ENCODE measurements at places on chromosomes 1 and 21.

GRCh38 chr1:20100632-20101355, 18.5 kb downstream of the PLA2G2D start:
- no peak for DNase-seq

DNA sequence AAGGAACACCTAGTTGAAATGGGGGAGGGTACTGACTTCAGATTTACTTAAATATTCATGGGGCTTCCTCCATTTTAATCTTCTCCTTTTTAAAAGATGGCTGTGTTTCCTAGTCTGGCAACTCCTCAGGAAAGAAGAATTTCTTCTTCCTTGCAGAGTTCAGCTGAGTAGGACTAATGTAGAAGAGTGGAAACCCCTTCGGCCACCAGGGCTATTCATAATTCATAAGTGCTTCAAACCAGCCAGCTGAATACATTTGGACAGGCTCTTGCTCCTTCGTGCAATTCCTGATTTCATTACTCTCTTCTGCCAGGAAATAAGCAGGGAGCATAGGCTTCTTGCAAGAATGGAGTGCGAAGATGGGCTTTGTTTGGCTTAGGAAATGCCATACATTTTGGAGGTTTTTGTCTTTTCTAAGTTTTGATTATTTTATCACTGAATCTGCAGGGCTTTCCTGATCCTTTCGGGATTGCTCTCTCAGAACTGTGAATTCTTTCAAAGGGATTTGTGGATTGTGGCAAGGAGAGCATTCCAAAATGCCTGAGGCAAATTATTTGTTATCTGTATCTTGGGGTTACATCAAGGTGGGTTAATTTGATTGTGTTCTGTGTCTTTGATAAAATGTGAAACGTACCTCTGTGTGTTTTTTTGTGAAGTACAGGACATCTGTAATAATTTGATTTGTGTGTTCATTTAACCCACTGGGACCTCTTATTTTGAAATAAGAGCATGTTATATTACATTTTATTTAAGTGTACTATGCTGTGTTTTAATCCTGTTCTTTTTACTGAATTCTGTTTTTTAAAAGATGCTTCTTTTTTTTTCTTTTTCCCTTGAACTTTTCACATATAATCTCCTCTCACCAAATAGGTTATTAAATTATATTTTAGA, 179.4 kb upstream of the SGIP1 start:
- DNase-seq: no peak

GRCh38 chr1:113835686-113836290, 23.5 kb upstream of the RSBN1 start:
- no peak for DNase-seq

- DNase-seq: no peak
Observed at GRCh38 chr21:36959020-36959835, 7.2 kb downstream of the HLCS start.

- no peak for DNase-seq
Observed at GRCh38 chr1:166164995-166165660, 1.7 kb downstream of the FAM78B start.

GRCh38 chr1:40983286-40983685, 3.8 kb downstream of the CTPS1 start:
- no peak for DNase-seq

- no peak for DNase-seq
Observed at GRCh38 chr1:178096421-178096820, 2.5 kb downstream of the RASAL2 start.

DNA sequence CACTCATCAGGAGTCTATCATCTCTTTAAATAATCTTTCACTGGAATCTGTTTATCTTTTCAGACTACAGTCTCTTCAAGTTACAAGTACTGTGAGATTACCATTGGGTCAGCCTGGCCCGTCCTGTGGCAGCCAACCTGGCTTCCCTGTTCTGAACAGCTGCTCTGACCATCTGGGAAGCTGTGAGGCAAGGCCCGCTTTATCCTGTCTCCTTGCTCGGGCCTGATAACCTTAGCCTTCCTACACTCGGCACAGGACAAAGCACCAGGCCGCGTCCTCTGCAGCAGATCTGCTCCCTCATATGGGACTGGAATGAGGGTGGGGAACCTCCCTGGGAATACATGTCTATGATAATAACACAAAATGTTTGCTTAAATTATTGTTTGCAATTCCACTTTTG, 113.3 kb downstream of the PTPN14 start:
- DNase-seq: no peak

DNA sequence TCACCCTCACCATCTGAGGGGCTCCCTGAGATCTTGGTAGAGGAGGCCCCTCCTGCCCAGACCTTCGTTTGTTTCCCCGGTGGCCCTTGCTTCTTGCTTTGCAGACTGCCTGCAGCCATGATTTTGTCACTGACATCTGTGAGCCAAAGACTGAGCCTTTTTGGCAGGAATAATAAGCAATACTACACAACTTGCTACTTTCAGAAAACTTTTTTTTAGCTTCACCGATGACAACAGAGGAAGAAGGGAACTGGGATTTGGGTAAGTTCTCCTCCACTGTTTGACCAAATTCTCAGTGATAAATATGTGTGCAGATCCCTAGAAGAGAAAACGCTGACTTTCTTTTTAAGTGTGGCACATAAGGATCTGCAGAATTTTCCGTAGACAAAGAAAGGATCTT, 11.7 kb upstream of the CD101 start:
- no peak for DNase-seq

- DNase-seq: no peak
Observed at GRCh38 chr1:214422137-214422671, 129.2 kb downstream of the PTPN14 start.

- no peak for DNase-seq
Observed at GRCh38 chr21:44589586-44590305, 2.6 kb downstream of the KRTAP10-6 start.

- DNase-seq: no peak
Observed at GRCh38 chr1:110040548-110040947, 6.1 kb downstream of the STRIP1 start.

DNA sequence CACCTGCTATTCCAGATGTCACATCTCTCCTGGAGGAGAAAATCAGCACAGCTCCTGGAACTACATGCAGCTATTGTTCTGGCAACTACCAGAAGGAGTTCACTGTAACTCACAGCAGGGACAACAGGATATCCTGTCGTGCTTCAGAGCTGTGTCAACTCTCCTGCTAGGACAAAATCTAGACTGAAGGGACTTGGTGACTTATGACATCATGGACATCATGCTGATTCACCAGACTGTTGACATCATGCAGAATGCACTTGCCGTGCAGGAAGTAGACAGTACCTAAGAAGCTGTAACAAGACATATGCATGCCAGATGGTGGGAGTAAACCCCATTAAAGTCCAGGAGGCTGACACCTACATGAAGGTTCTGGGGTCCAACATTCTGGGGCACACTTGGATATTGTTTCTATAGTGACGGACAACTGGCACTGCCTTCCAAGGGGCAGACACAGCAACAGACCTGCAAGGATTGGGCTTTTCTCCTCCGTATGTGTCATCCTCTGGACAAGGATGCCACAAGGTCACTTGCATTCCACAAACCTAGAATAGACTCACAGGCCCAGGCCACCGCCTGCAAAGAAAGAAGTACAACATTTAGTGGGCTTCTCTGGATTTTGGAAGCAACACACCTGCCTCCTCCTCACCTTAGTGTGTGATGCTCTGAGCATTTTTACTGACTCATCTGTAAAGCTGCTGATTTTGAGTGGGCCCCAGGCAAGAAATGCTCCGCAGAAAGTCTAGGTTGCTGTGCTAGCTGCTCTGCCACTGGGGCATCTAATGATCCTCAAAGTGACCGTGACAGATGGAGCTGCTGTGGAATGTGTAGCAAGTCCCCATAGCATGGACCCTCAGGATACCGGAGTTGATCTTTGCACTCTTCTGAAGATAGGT, 249.2 kb downstream of the MATN1 start:
- no peak for DNase-seq

- DNase-seq: no peak
Observed at GRCh38 chr1:1578371-1578940, 3.8 kb upstream of the SSU72 start.

DNA sequence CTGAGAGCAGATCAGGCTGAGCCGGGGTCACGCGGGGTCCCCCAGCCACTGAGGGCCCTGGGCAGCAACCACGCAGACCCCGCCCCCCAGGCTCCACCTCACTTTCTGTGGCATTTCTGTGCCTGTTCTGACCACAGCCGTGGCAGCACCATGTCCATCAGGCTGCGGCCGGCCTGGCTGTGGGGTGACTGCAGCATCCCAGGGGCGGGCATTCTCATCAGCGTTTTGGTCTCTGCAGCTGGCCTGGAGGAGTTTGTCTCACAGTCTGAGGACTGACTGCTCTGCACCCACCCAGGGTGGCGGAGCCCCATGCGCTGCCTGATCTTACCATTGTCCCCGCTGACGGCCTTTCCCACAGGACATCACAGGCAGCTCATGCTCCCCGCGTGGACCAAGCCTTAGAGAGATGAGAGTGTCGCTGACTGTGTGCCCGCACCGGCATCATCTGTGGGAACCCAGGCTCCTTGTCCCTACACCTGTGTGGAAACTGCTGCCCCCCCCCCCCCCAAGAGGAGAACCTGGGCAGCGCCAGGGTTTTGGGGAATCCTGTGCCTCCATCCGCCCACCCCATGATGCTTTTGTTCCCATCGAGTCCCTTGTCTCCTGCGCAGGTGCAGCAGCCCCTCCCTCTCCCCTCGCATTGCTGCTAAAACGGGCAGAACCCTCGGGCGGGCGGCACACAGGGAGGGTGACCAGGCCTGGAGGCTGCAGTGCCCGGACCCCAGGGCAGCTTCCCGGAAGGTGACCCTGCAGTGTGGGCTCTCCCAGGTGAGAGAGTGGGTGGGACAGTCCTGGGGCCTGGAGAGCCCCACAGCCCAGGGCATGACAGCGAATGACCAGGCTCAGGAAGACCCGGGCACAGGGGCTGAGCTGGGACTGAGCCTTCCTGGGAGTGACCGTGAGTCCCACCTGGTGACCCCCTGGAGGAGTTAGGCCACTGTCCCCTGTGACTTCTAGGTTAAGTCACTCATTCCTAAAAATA, 1.8 kb downstream of the KRTAP10-1 start:
- DNase-seq: no peak

DNA sequence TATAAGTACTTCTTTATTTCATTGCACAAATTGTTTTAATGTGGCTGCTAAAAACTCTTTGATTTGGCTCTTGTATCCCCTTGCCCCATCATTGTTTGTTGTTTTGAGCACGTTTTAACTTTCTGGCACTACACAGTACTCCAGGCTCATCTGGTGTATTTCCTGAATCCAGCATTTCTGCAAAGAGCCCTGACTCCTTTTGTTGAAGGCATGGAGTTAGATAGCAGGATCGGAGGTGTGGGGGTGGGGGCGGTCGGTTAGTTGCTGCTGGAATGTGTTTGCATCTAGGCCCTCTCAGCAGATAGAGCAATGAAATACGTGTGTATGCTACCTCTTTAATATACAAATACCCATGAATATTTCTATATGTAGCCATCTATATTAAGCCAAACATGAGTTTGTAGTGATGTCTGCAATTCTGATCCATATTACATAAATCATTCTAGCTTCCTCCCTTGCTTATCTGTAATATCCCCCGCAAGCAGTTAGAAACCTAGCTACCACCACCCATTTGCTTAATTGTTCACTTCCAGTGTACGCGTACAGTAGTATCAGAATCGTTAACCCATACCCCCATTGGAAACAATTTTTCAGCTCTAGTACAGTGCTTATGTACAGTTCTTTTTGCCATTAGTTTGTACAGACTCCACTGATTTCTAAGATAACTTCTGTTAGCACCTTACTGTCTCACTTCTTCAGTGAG, 106.0 kb downstream of the NOS1AP start:
- no peak for DNase-seq

GRCh38 chr1:36982709-36983108, 51.6 kb downstream of the GRIK3 start:
- no peak for DNase-seq

- no peak for DNase-seq
Observed at GRCh38 chr1:221437171-221437570, 304.7 kb downstream of the DUSP10 start.

- DNase-seq: no peak
Observed at GRCh38 chr1:177441281-177441680, 270.5 kb downstream of the BRINP2 start.

GRCh38 chr1:98164509-98164908, 243.7 kb upstream of the DPYD start:
- no peak for DNase-seq

DNA sequence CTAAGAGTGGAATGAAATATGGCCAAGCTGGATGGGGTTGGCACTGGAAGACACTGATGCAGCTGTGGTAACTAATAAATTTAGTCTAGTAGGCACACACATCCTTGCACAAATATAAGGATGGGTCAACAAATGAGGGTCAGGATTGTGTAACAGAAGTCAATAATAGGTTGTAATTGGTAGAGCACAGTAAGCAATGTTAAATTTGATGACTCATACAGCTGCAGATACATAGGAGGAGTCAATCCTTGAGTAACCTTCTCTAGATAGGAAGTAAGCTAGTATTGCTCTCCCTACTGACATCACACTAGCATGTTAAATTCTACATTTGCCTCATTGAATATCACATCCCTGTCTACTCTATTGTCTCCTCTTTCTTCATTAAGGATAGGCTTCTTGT, 332.1 kb downstream of the PTPRC start:
- DNase-seq: no peak

GRCh38 chr1:31796707-31797106, 19.1 kb downstream of the SPOCD1 start:
- no peak for DNase-seq

DNA sequence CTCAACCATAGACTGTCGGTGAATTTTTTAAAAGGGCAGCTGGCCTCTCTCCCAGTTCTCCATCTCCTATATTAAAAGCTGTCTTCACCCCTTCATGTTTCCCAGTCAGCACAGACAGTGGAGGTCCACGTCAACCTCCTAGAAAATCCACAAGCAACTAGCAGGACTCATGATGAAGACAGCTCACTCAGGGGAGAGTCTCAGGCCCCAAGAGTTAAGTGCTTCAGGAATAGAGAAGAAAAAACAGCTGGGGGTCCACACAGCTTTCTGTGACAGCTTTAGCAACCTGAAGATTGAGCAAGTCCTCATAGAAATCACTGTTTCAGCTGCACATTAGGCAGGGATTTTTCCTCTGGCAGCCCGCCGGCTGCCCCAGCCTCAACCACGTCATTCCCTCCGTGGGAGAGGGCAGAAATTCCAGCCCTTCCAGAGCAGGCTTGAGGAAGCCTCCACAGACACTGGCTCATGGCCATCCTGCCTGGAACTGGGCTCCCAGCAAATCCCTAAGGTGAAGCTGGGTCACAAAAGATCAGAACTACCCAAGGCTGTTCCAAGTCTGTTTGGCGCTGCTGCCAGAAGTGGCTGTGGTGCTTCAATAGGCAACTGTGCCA, 15.2 kb downstream of the GPR161 start:
- no peak for DNase-seq
